Activated CD4-positive, alpha-beta T cell treated with anti-CD3 and anti-CD28 coated beads, Interleukin-2, amount 50 U/mL, for 1 hour (primary cell): ENCODE measurements at places on chromosomes 6 and 20.

- DNase-seq: no peak
Observed at GRCh38 chr6:41739041-41739440, 3.6 kb upstream of the TFEB start.

DNA sequence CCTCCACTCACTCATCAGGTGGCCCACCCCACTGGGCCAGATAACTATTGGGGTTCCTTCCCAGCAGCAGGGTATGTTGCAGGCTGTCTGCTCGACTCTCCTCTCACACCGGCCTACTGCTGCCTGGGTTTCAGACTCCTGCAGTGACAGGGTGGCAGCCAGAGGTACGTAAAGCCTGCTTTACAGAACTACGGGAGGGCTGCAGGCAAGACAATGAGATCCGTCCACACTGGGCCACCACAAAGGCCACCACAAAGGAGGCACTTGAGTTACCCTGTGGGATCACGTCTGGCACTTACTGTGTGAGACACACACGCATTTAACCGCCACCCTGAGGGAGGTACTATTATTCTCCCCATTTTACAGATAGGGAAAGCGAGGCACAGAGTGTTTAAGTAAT, 78.5 kb downstream of the NFATC2 start:
- DNase-seq: no peak

- no peak for DNase-seq
Observed at GRCh38 chr20:47106786-47107185, 212.1 kb downstream of the EYA2 start.

DNA sequence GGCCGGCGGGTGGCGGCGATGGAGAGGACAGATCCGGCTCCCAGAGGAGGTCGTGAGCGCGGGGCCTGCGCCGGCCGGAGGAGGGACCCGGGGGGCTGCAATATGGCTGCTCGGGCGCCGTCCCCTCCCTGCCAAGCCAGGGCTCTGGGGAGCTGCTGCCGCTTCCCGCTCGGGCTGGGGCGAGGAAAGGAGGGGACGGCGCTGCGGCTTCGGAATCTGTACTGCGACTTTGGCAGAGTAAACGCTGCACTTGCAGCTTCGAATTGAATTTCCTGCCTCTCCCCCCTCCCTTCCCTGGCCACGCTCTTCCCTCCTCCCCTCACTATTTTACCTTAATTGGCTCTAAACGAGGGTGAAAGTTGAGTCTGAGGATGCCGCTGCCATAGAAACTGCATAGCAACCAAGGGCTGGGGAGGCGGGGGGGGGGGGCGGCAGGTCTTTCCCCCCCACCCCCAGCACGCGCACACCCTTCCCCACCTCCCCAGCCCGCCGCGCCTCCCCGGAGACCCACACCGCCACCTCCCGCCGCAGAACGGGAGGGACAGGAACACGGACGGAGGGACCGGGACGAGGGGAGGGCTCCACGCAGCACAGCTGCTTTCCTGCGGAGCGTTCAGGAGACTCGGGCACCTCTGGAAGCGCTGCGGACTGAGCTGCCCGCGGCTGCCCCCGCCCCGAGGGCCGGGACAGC, 93.9 kb downstream of the RNASET2 start:
- peak; percentile 32 for DNase-seq

DNA sequence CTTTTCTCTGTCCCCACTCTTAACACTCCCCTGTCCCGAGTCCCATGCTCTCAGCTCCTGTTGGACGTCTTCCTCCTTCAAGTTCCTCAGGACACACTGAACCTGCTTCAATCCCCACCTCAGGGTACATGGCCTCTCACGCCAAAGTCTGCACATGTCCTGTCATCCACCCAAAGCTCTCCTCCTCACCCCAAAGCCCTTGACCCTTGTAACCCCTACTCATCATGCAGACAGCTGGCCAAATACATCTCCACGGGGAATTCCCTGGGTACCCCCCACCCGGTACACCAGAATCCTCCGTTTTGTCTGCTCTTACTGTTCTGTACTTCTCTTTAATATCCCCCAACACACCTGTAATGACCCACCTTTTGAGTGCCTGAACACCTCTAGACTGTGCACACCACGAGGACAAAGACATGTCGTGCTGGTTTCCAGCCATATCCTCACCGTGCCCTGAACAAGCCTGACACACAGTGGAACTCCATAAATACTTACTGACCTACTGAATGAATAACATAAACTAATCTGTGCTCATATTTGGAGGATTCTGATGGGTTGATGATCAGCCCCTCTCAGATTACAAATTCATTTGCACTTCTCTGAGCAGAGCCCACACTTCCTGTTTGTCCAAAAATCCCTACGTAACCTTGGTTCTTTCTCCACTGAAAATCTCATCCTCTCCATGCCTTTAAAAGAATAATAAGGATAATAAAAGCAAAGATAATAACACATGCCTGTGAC, 66.8 kb upstream of the EYA2 start:
- no peak for DNase-seq

DNA sequence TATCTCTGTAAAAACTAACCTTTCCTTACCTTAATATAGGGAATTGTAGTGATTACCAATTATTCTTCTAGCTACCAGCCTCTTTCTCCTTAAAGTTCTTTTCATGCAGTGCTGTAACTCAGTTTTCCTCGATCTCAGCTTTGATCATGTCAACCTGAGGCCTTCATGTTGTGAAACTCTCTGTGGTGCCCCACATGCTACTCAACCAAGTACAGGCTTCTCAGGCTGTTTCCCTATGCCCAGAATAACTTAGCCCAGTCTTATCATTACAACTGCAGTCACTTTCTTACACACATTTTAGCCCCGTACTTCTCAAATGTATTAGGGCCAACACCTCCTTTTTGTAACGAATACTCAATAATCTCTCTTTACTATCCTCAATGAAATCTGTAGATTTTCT, 90.1 kb upstream of the SUPT3H start:
- DNase-seq: no peak

DNA sequence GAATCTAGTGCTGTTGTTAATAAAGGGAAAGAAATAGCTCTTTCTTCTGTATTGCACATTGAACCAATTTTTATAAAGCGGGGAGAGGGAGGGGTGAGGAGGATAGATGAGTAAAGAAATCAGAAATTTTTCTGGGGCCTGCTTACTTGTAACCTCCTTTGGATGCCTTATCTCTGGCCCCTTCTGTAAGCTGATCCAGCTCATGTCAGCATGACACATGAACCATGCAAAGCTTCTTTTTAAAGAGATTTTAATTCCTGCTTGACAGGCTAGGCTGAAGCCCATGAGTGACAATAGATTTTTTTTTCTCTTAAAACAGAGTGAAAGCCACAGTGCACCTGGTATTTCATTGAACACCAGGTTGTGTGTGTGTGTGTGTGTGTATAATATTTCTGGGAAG, 325.3 kb downstream of the PRL start:
- no peak for DNase-seq

DNA sequence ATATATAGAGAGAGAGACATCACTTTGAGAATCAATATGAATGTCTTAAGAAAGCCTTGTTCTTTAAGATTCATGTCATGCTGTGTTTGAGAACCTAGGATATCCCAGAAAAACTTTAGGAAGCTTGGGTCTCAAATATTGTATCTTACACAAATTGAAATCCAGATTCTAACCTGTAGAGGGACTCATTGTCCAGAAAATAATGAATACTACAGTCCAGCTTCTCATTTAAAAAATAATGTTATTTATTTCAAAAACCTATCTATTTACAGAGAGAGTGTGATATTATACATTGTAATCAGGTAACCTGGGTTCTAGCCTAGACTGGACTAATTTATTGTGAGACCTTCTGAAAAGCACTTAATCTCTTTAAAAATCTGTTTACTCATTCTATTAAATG, 4.2 kb downstream of the RFX6 start:
- DNase-seq: no peak

- no peak for DNase-seq
Observed at GRCh38 chr6:110689275-110689935, 125.9 kb downstream of the CDK19 start.

GRCh38 chr20:14580418-14581074, 243.1 kb upstream of the FLRT3 start:
- no peak for DNase-seq

GRCh38 chr20:44187054-44187771, at the start of gene JPH2:
Gene JPH2 (minus strand): TSS chr20:44187188. CDS start chr20:44186705, 483 bp downstream.
- no peak for DNase-seq

- DNase-seq: no peak
Observed at GRCh38 chr6:150925590-150925928, 60.1 kb downstream of the MTHFD1L start.

DNA sequence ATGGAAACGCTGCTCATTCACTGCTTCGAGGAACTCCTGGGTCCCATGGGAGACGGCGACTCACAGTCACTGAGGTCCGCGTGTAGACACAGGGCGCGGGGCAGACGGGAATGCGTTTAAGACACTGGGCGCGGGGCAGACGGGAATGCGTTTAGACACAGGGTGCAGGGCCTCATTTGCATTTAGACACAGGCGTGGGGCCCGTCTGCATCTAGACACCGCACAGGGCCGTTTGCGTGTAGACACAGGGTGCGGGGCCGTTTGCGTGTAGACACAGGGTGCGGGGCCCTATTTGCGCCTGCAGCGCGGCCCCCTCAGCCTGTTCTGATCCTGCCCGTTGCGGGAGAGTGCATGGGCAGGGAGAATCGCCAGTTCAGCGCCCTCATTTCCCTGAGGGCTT, 10.4 kb downstream of the DACT2 start:
- no peak for DNase-seq

DNA sequence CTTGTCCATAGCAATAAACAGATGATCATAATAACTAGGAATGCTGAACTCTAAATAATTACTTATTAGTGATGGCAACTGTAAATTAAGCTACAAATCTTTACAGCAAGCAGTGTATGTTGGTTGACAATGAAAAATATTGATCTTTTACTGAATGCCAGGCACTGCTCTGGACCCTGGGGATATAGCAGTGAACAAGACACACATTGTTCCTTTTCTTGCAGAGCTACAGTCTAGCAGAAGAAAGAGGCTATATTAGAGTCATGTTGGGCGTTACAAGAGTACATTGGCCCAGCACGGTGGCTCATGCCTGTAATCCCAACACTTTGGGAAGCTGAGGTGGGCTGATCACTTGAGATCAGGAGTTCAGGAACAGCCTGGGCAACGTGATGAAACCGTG, 11.5 kb downstream of the PXT1 start:
- DNase-seq: no peak
